ENCODE measurements at places on chromosomes 12 and 14. TPM values are rescaled to one million over a fixed set of nuclear protein-coding genes. Genes with fewer than 3 reads are reported as not detected.

Gene UNC119B
- 24.9 TPM for total RNA-seq

Gene PIP4K2C
- total RNA-seq: 41.1 TPM

Gene PRH2
- not detected for total RNA-seq

Gene OASL
- total RNA-seq: 1.8 TPM

Gene ZC3H10
- total RNA-seq: 3.4 TPM

Gene EEF1AKMT3
- 3.5 TPM for total RNA-seq

Gene COX8C
- total RNA-seq: not detected

Gene BICDL1
- 4.5 TPM for total RNA-seq

Gene KRT73
- not detected for total RNA-seq

Gene CATSPERB
- not detected for total RNA-seq

Gene HVCN1
- total RNA-seq: 0.72 TPM

Gene AQP2
- not detected for total RNA-seq

Gene B4GALNT3
- total RNA-seq: 0.54 TPM

Gene ACRBP
- total RNA-seq: not detected

Gene SMCO2
- not detected for total RNA-seq

Gene PIWIL1
- 0.05 TPM for total RNA-seq

Gene PLXNC1
- 0.12 TPM for total RNA-seq

Gene CELA1
- not detected for total RNA-seq

Gene SDR9C7
- not detected for total RNA-seq

Gene TAS2R10
- 0.06 TPM for total RNA-seq

Gene NR1H4
- 0.09 TPM for total RNA-seq

Gene MOK
- 23.2 TPM for total RNA-seq

Gene KLHDC1
- total RNA-seq: 0.09 TPM

Gene SLC6A13
- 0.28 TPM for total RNA-seq

Gene PAX9
- 3.4 TPM for total RNA-seq

Measured in A549 treated with AZD2906 at 1 μM for 4 hours (cell line).